ENCODE measurements at places on chromosomes 1 and 21.

- H3K4me3 ChIP-seq: no peak overlapping the region
- DNase-seq: no peak
These were observed 48.7 kb downstream of the TTLL7 start for GRCh38 chr1:83950106-83950661.

GRCh38 chr21:42570841-42571387 lies 57.3 kb downstream of the SLC37A1 start:
- no peak overlapping the region for H3K4me3 ChIP-seq
- H3K27me3 ChIP-seq: no peaks in the 10 kb centered on the region
- peaks cover 1% of the 10 kb centered on the region for H3K36me3 ChIP-seq

DNA sequence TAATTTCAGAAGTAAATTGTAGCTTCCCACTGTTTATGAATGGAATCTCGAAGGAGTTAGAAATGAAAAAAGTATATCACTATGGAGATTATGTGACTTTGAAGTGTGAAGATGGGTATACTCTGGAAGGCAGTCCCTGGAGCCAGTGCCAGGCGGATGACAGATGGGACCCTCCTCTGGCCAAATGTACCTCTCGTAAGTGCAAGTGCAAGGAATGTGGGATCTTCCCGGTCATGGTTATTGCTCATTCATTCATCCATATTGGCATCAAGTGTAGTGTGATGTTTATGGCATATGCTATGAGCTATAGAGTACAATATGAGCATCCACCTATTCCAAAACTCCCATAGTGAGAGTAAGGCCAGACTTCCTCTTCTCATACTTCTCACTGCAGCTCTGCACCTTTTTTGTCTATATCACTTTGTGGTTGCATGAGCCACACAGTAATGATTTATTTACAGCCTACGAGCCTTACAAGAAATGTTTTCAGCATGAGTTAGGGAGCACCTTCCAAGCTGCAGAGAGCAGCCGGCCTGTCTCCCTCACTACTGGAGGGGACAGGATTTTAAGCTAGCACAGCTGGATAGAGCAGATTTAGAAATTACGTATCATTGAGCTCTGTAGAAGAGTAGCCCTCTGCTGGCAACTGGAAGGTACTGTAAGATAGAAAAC lies 24.9 kb upstream of the CR1L start:
- no peak overlapping the region for H3K27ac ChIP-seq
- no peak overlapping the region for H3K4me3 ChIP-seq
- H3K36me3 ChIP-seq: no peaks in the 10 kb centered on the region
- DNase-seq: peak; percentile 42
- no peaks in the 10 kb centered on the region for H3K4me1 ChIP-seq

DNA sequence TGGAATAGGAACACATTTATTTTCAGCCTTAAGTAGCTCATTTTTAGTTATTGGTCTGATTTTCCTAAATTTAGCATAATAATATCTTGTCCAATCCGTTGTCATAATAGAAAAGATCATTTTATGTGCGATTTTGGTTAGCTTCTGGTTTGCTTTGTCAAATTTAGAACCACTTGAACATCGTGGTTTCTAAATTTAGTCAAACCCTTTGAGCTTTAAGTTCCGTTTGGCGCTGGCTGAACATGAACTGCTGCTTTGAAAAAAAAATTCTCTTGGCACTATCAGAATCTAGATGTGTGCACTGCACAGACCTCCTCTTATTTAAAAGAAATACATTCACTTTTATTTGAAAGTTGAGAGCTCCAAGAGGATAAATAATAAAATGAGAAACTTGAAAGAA lies 370.6 kb downstream of the PTPRC start:
- H3K27me3 ChIP-seq: peaks cover 3% of the 10 kb centered on the region
- peak overlapping the region; percentile 47 for H3K4me3 ChIP-seq
- H3K4me1 ChIP-seq: peaks cover 40% of the 10 kb centered on the region
- H3K36me3 ChIP-seq: peaks cover 44% of the 10 kb centered on the region
- H3K27ac ChIP-seq: peak overlapping the region; percentile 87

DNA sequence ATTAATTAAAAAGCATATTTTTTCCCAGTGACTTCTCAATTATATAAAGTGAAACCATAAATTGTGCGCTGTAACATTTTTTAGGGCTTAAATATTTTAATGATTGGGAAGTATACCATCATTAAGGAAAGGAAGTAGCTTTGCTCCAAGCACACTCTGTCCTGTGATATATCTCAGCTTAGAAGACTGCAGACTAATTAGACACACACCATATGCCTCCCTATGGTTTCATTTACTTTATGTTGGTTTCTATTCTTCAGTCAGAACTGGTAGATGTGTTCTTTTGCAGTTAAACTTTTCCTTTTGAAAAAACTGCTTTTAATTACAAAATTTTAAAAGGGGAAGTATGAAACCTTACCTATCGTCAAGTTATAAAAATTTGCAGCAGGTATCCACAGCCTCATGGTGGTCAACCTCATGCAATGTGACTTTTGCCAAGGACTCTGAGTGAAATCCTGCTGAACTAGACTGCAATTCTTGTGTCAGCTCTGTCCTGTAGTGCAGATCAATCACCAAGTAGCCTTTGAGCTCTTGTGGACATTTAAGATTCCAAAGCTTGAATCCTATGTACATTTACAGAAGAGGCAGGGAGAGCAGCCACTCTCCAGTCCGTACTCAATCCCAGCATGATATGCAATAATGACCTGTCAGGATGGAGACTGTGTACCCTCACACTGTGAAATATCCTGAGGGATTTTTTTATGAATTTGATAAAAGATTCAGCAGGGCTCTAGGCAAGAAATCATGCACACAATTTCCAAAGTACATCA lies 149.1 kb downstream of the AMY1C start:
- no peaks in the 10 kb centered on the region for H3K4me1 ChIP-seq
- no peaks in the 10 kb centered on the region for H3K36me3 ChIP-seq
- no peaks in the 10 kb centered on the region for H3K27me3 ChIP-seq
- no peak overlapping the region for H3K27ac ChIP-seq

GRCh38 chr1:58597996-58598395 lies 20.9 kb upstream of the TACSTD2 start:
- no peaks in the 10 kb centered on the region for H3K36me3 ChIP-seq
- H3K27me3 ChIP-seq: peaks cover 66% of the 10 kb centered on the region
- DNase-seq: no peak
- H3K4me1 ChIP-seq: peaks cover 8% of the 10 kb centered on the region

DNA sequence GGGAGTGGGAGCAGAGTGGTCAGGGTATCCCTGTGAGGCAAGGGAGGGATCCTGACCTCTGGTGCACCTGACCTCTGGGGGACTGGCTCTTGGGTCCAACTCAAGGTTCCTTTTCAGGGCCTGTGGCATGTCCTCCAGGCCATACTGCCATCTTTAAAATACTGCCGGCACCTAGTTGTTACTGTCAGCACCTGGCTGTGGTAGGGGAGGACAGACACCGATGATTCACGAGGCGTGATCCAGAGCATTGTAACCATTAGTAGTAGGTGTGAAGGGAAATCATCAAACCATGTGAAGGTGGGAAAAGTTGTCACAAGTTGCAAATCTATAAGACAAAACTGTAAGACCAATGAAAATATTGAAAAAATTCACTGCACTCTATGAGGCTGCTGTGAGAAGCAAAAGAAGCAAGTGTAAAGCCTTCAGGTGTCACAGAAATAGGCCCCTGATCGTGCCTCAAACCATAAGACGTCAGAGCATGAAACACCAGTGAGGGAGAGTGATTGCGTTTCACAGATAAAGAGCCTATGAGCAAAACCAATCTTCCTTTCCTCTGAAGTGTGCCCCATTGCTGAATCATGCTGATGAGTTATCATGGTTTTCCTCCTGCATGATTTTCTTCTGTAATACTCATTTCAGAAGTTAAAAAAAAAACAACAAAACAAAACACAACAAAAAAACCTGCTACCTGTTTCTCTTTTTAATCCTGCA lies 55.3 kb downstream of the CDC7 start:
- peak overlapping the region; percentile 14 for H3K4me3 ChIP-seq
- H3K36me3 ChIP-seq: peaks cover 14% of the 10 kb centered on the region
- peak; percentile 88 for DNase-seq
- peak overlapping the region; percentile 98 for H3K27ac ChIP-seq

GRCh38 chr1:148307583-148308185 lies 155.6 kb upstream of the NBPF11 start:
- peaks cover 10% of the 10 kb centered on the region for H3K36me3 ChIP-seq
- H3K27me3 ChIP-seq: peaks cover 76% of the 10 kb centered on the region
- H3K4me3 ChIP-seq: no peak overlapping the region
- H3K27ac ChIP-seq: no peak overlapping the region

DNA sequence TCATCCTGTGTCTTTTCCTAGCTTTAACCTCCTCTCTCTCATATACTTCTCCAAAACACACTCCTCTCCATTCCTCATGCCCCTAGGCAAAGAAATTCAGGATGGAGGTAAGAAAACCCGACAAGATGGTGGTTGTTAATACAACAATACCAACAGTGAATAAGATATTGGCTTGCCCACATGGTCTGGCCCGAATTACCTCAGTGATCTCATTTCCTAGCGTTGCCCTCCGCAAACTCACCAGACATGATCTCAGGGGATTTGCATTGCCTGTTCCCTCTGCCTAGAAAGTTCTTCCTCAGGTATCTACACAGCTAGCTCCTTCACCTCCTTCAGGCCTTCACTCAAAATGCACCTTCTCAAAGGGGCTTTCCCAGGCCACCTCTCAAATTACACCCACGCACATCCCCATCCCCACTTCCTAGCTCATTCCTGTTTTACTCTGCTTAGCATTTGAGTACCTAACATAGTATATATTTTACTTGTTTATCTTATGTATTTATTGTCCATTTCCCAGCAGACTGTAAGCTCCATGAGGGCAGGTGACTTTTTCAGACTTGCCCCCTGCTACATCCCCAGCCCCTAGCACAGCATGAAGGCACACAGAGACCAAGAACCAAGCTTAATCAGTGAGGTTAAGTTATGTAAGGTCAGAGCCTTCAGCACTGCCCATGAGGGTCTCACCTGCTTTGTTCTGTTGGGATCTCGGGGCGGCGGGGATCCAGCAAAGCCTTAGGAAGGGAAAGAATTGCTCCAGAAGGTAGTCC lies 10.2 kb upstream of the UBR4 start:
- H3K27me3 ChIP-seq: no peaks in the 10 kb centered on the region
- no peak for DNase-seq
- no peak overlapping the region for H3K4me3 ChIP-seq
- no peak overlapping the region for H3K27ac ChIP-seq

DNA sequence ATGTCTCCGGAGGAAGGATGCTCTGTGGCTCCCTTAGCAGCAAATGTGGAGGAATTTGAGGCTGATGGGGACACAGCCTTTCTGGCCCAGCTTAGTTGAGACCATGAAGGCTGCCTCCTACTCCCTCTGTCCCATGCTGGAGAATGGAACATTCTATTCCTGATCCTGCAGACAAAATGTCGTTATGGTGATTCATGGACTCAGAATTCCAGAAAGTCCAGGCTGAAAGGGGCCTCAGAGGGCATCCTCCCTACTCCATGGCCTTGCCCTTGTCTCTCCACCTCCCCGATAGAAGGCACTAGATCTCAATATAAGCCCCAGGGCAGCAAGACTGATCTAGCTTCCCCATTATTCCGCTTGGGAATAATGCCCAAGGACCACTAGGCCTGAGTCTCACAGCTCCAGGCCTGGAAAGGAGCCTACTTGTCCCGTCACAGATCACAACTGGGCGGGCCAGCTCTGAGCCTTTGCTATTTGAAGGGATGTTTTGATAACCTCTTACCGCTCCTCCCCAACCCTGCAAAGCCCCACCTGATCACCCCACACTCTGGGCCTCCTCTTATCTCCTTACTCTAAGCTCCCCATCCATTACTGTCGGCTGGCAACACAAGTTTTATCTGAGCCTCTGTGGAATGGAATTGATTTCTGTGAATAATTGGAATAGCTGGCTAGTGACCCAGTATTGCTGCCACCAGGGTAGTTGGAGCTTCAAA lies 52.8 kb upstream of the TRABD2B start:
- no peak for DNase-seq
- H3K4me1 ChIP-seq: peaks cover 3% of the 10 kb centered on the region
- H3K4me3 ChIP-seq: no peak overlapping the region
- peaks cover 5% of the 10 kb centered on the region for H3K27me3 ChIP-seq
- H3K27ac ChIP-seq: no peak overlapping the region

DNA sequence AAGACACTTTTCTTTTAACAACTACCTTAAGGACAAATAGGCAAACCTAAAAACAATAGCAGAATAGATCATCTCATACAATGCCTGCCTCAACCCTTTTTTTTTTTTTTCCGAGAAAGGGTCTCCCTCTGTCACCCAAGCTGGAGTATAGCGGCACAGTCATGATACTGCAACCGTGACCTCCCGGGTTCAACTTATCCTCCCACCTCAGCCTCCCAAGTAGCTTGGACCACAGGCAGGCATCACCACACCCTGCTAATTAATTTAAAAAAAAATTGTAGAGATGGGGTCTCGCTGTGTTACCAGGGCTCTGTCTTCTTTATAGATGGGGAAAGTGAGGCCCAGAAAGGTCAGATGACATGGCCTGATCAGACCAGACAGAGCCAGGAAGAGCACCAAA lies 7.9 kb downstream of the SH3BGRL3 start:
- H3K27ac ChIP-seq: peak overlapping the region; percentile 99
- peaks cover 92% of the 10 kb centered on the region for H3K4me1 ChIP-seq
- H3K4me3 ChIP-seq: peak overlapping the region; percentile 43
- H3K36me3 ChIP-seq: peaks cover 16% of the 10 kb centered on the region
- no peaks in the 10 kb centered on the region for H3K27me3 ChIP-seq

GRCh38 chr1:177307771-177308170 lies 137.0 kb downstream of the BRINP2 start:
- H3K27me3 ChIP-seq: no peaks in the 10 kb centered on the region
- no peak for DNase-seq
- no peak overlapping the region for H3K27ac ChIP-seq
- no peaks in the 10 kb centered on the region for H3K4me1 ChIP-seq
- H3K36me3 ChIP-seq: no peaks in the 10 kb centered on the region

DNA sequence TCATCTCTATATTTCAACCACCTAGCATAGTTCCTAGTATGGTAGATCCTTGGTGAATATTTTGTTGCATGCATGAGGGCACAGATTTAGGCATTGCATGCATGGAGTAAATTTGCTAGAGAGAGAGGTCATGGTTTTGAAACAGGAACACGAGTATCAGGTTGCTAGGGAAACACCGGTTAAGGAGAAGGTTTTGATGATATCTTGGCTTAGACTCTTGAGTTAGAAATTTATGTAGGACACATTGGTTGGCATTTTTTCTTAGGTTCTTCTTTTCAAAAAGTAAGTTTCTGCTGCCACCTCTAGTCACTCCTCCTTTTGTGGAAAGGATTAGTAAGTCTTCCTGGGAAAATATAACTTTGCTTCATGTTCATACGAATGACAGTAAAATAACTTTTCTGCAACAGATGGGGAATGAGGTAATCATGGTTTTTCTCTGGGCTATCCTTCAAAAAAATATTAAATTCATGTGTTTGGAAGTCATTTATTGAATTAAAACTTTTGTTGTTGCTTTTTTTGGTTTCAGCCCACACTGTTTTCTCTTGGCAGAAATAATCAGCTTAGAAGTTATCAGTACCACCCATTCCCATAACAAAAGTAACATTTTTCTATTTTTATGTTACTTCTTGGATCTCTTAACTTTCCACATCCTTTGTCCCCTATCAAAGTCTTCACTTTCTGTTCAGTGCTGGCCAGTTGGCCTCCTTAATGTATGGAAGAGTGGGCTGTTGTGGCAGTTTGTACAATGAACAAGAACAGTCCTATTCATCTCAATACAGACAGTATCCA lies 97.3 kb downstream of the PLA2G4A start:
- no peaks in the 10 kb centered on the region for H3K4me1 ChIP-seq
- no peak overlapping the region for H3K4me3 ChIP-seq
- H3K27me3 ChIP-seq: no peaks in the 10 kb centered on the region
- DNase-seq: no peak

- no peaks in the 10 kb centered on the region for H3K27me3 ChIP-seq
- H3K4me1 ChIP-seq: peaks cover 6% of the 10 kb centered on the region
- no peak overlapping the region for H3K27ac ChIP-seq
- no peak for DNase-seq
These were observed 193.9 kb downstream of the DHRS3 start for GRCh38 chr1:12424087-12424529.

- no peak overlapping the region for H3K4me3 ChIP-seq
- H3K36me3 ChIP-seq: peaks cover 52% of the 10 kb centered on the region
- no peak for DNase-seq
- no peaks in the 10 kb centered on the region for H3K27me3 ChIP-seq
- peaks cover 8% of the 10 kb centered on the region for H3K4me1 ChIP-seq
These were observed 14.7 kb downstream of the MDM4 start for GRCh38 chr1:204530932-204531331.

All from activated CD8-positive, alpha-beta memory T cell treated with anti-CD3 and anti-CD28 coated beads, Interleukin-2, amount 10 ng/mL, durations not matched to agents 7 days and 5 days (primary cell).